Gastrocnemius medialis (tissue), 4 donors: ENCODE measurements at places on chromosomes 6 and 20.

GRCh38 chr6:52788478-52788877, 15.1 kb downstream of the GSTA1 start:
- DNase-seq = no peak

DNA sequence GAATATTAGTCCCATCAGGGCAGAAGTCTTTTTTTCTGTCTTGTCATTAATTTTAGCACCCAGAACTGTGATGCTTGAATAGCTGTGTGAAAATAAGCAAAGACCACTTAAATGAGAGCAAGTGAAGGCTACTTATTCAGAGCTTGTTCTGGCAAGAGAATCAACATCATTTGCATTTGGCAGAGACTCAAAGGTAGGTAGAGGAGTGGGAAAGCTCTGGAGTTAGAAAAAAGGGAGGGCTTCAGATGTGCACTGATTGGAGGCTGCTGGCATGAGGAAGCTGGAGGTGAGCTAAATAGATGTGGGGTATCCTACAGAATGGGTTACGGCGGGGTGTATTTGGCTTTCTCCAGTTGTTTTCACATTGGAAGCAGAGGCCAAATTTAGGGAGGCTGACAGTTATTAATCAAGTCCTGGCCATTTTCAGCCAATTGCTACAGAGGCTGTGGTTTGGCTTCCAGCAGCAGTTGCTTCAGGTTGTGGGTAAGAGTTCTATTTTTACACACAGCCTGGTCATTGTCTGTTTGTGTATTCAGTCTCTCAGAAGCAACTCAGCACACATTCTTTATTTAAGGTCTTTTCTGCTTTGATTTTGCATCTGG, 254.3 kb downstream of the BTBD3 start:
- DNase-seq = no peak

- no peak for DNase-seq
These were observed 47.8 kb upstream of the NT5E start for GRCh38 chr6:85402071-85402470.

DNA sequence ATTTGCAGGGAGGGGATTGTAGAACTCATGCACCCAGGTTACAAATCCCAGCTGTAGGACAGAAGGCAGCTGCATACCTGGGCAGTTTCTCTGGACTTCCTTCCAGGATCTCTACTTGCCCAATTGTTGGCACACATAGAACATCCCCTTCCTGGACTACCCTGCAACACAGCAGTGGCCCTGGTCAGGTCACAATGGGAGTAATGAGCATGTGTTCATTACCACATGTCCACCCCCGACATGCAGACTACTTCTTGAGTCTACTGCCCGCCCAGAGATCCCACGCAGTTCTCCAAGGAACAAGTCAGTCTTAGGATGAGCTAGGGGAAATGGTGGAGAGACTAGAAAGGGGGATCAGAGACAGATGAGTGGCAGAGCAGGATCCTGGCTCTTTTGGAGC, 5.1 kb downstream of the PEX6 start:
- no peak for DNase-seq

DNA sequence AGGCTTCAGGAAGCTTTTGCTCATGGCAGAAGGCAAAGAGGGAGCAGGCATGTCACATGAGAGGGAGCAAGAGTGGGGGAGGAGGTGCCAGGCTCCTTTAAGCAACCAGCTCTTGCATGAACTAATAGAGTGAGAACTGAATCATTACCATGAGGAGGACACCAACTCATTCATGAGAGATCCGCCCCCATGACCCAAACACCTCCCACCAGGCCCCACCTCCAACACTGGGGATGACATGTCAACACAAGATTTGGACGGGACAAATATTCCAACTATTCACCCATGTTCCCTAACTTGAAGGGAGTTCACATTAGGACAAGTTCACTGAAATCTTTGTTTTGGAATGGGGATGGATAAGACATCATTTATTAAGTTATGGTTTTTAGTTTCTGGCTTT, 155.2 kb upstream of the ESR1 start:
- no peak for DNase-seq

DNA sequence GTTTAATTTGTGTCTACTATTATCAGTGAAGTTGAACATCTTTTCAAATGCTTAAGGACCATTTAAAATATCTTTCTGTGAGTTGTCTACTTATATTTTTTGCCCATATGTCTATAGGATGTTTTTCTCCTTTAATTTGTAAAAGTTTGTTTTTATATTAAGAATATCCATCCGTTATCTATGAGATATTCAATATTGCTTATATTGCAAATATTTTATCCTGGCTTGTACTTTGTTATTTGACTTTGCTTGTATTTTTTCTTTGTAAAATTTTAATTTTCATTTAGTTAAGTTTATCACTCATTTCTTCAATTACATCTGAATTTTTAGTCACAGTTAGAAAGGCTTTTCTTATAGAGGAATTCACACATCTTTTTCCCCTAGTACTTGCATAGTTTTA, 117.0 kb upstream of the MLIP start:
- no peak for DNase-seq

GRCh38 chr6:115358616-115359015, 702.1 kb downstream of the FRK start:
- no peak for DNase-seq

GRCh38 chr20:40072907-40073306, 616.1 kb downstream of the MAFB start:
- DNase-seq = no peak
